Hypothalamus (tissue), 51 donors: ENCODE measurements at places on chromosomes 4 and X.

DNA sequence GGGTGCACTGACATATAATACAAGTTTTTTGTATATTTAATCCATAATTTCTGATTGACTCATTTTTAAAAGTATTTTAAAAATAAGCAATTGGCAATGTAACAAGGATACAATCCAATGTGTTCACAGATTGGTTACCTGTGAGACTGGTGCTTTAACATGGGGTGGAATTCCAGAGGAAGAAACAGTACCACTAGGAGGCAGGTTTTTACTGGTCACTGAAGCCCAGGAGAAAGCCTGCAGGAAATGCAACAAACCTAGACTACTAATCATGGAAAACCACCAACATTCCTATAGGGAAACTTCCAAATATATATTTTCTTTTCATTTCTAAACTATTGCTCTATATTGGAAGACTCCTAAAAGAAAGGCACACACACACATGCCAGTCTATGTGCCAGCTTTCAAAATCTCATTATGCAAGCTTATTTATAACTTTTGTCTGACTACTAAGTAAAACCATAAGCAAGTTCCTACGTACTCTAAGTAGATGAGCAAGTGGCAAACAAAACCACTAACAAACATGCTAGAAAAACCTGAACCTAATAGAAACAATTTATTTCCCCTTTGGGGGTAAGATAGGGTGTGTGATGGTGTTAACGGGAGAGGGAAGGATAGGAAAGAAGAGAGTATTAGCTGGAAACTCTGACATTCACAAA lies 19.2 kb downstream of the G3BP2 start:
- no peak for DNase-seq

GRCh38 chr4:30763321-30763727 lies 43.2 kb downstream of the PCDH7 start:
- DNase-seq: no peak

DNA sequence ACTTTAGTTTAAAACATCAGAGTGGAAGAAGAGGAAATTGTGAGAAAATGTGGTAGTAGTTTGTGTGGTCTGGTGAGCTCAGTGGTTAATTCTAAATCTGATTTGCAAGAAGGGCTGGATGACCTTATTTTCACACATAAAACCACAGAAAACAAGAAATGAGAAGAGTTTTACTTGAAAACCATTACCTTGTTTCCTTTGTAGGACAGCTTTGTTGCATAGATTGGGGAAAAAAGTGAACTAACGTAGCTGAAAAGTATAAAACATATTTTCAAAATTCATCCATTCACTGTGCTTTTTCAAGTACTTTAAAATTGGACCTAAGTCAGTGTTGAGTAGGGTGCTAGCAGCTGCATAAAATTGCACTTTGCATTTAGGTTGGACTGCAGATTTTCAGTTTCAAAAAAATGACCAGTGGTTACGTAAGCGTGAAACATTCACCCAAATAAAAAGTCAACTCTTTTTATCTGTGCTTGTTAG lies 211.3 kb downstream of the ARHGAP10 start:
- DNase-seq: no peak

- no peak for DNase-seq
Measured at GRCh38 chr4:14772388-14772787, 229.9 kb upstream of the CPEB2 start.

DNA sequence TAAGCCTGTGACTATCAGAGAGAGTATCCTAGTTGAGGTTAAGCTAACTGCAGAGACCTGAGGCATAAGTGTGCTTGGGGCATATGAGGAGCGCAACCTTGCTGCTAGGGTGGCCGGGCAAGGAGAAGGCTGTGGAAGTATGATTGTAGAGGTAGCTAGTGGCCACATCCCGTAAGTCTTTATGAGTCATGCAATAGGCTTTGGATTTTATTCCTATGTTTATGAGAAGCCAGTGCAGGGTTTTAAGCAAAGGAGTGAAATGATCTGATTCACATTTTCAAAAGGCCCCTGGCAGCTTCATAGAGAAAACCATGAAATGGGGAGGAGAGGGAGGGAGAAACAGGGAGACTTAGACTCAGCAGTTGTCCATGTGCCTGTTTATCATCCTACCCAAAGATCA lies 92.1 kb upstream of the WDFY3 start:
- no peak for DNase-seq

DNA sequence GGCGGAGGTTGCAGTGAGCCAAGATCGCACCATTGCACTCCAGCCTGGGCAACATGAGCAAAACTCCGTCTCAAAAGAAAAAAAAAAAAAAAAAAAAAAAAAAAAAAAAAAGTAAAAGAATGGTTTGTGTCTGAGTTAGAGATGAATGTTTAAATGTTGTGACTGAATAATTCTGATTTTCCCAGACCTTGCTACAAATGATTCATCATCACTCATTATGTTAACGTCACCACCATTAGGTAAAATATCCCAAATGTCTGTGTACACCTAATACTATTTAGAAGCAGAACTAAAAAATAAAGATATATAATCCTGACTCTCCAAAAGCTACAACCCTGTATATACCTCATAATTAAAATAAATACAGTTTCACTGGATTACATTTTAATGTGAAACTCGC lies 70.8 kb downstream of the HHIP start:
- DNase-seq: no peak

DNA sequence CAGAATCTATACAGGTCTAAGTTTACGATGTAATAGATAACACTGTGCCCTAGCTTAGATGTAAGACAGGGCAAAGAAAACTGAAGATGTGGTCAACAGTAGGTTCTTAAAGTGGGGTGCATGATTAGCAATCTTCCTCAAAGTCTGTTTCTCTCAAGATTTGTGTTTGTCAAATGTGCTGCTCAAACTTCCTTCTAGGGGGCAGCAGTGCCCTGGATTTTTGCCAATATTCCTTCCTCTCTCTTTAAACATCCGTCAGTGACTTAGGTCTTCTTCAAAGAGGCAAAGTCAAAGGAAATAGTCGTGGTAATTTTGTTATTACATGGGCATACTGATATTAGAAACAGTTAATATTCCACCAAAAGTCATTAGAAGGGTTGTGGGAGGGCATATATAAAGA lies 4.2 kb upstream of the PDHA2 start:
- no peak for DNase-seq

DNA sequence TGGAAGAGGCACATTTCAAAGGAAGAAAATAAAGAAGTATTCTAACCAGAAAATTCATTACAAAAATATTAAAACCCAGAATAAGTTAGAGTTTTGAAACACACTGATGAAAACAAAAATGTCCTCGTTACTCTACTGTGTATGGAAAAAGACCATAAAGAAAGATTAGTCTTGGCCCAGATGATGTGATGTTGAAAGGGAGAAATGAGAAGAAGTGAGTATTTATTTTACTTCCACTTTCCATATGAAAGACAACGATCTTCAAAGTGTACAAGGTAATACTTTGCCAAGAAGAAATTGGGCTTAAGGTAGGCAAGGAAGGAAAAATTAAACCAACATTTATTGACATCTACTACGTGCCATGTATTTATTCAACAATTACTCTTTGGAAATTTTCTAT lies 48.6 kb upstream of the EMCN start:
- DNase-seq: no peak

DNA sequence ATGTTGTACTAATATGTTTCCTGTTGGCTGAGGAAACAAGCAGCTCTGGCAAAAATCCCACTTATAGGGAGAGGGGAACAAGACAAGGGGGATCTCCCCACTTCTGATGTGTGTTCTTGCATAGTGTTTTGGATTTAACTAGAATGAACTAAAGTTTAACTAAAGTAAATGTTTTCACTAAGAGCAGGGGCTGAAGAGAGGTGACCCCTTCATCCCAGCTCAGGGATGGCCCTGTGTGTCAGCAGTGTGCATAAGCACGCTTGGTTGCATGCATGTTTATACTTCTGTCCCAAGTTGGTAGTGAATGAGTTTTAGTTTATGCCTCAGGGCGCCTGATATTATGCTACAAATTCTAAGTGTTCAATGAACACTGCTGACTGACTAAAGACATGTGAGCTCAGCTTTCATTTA lies 169.4 kb downstream of the MGST2 start:
- DNase-seq: no peak

- DNase-seq: no peak
Measured at GRCh38 chrX:65811558-65812228, 144.2 kb downstream of the MSN start.

GRCh38 chr4:165288639-165289422 lies 38.6 kb upstream of the MSMO1 start:
- DNase-seq: no peak

- DNase-seq: no peak
Measured at GRCh38 chr4:173135241-173135847, 33.3 kb upstream of the GALNT7 start.

GRCh38 chr4:26080870-26081628 lies 167.0 kb downstream of the SMIM20 start:
- DNase-seq: no peak

DNA sequence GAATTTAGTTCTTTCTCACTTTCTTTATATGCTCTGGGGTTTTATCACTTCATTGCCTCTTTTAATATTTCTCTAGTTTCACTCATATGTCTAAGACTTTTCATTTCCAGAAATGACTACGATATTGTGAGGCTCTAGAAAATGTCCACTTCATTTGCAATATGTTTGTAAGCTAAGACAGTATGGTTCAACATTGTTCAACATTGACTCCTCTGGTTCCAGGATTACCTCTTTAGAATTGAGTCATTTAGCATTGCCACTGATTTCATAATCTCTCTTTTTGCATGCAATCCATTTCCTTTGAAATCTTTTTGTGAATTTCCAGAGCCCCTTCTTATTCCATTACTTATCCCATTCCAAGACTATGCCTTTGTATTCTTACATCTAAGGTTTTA lies 32.3 kb downstream of the BBS12 start:
- DNase-seq: no peak

- no peak for DNase-seq
Measured at GRCh38 chr4:1349359-1350168, 2.6 kb downstream of the UVSSA start.

DNA sequence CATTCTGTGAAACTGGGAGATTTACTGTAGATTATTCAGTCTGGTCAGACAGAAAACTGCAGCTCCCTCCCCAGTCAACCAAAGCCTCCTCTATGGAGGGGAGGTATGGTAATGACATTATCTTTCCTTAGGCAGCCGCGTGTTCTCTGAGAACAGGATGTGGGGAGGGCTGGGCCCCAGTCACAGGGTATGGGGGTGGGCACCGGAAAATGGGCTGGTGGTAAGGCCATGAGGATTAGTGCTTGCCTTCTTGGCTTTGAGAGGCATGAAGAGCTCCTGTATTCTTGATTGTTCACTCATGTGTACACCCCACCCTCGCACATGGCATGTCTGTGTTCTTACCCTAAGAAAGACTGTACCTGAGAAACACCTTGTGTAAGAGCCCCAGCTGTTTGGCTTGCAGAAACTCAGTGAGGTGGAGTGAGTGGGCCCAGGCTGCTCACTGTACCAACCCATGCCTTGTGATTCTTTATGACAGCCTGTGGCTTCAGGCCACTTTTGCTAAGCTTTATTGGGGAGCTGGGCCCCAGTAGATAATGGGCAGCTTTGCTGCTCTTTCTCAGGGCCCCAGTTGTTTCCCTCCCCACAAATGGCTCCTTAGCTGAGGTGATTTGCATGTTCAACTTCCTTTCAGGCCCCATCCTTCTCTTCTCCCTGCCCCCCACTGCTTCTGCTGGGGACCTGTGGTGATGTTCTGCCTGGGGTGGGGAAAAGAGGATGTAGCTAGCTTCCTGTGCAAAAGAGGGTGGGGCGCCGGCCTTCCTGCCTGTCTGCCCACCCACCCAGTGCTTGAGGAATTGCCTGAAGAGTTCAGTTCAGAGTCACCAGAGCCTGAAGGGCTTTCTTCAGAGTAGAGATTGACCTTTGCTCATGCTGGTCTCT lies 30.7 kb downstream of the MSN start:
- DNase-seq: no peak

- DNase-seq: no peak
Measured at GRCh38 chrX:96361844-96362243, 322.8 kb upstream of the DIAPH2 start.

DNA sequence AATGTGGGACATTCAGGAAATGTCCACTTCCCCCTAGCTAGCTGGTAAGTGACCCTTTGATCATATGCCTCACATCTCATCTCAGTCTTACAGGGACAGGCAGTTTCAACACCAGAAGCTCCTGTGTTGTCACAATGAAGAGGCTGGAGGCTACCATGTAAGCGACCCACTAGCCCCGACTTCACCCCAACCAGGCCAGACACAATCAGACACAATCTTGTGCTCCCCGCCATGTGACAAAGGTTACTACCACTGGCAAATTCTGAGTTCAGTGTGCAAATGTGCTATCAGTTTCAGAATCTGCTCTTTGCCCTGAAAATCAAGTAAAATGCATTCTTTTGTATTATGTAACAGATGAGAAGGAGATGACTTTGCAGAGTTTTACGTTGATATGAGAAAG lies 56.9 kb upstream of the STS start:
- no peak for DNase-seq

DNA sequence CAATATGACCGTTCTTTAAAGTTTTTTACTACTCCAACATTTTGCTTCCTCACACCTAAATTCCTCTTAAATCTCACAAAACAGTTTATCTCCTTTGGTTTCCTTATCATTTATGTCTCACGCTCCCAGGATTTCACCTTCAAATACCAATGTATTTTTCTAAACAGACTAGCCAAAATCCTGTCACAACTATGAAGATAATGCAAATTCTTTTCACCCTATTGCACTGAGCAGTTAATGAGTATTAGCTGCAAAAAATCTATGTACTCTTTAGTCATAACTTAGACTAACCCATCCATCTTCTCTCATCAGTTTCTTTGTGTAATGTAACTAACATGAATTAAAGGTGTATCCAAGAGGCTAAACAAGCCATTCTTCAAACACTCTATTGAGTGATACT lies 151.3 kb downstream of the COMMD8 start:
- no peak for DNase-seq

- DNase-seq: no peak
Measured at GRCh38 chrX:96126182-96126581, 558.5 kb upstream of the DIAPH2 start.

- no peak for DNase-seq
Measured at GRCh38 chr4:159101988-159102621, 774 bp upstream of the RAPGEF2 start.

DNA sequence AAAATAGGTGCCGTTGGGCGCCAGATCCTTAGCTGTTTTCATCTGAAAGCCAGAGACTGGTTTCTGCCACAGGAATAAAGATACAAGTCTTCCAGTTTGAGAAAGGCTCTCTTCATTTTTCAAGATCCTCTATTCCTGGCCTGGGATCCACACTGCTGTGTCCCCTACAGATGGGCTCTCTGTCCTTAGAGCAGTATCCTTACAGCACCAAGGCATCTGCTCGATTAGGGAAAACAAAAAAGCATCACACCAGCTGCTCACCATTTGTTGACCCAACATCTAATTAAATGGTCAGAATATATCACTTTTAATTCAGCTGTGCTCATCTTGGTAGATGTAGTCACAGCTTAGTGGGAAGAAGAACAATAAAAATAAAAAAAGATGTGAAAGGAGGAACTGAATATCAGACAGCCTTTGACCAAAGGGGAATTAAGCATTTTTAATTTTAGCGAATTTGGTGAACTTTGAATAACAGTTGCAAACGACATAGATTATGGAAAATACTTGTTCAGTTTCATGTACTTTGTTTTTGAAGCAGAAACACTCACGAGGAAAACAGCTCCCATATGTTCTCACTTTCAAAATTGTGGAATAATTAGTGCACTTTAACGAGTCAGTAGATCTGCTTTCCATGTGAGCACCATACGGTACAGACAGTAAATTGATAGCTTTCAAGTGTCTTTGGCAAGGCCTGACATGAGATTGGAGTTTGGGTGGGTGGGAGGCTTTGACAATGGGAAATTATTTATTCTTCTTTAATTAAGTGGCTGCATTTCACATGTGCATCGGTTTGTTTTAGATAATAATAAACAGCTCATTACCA lies 148.4 kb upstream of the CLNK start:
- DNase-seq: no peak

- no peak for DNase-seq
Measured at GRCh38 chrX:78377186-78377585, 49.8 kb upstream of the CYSLTR1 start.
